IPS-NIHi11 (cell line): ENCODE measurements at places on chromosomes 6 and 20.

DNA sequence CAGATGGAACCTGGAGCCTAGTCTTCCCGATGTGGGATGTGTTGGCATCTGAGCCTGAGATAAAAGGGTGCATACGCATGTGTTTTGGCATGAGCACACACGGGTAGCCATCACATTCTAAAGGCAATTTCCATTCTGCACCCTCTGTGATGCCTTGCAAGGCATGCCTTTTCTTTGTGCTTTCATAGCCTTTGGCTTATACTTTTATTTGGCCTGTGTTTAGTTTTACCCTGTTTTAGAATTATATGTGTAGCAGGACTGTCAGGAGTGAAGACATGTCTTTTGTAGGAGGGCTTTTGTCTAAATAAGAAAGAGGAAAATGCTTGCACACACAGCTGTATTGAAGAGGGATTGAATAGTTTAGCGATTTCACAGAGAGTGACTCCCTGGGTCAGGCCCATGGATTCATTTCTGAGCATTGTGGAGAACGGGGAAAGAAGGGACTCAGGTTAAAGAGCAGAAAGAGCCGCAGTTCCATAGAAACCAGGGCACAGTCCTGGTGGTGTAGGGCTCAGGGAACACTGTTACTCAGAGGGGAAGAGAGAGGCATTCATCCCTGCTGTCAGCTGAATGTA lies 530.2 kb downstream of the DHX35 start:
- no peak for DNase-seq

DNA sequence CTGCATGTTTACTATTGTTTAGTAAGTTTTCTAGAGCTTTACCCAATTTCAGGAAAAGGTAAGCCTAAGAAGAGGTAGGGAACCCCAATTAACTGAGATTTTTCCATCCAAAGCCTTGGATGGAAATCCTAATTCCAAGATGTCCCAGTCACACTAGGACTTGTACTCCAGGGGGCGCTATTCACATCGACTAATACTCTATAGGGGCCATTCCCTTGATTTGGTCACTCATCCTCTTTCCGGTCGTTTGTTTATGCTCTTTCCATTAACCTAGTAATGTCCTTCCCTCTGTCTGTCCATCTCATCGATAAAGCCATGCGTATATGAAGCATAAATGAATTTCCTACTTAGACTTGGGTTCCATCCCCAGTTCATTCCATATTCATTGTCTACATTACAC lies 80.8 kb upstream of the FUCA2 start:
- peak; percentile 64 for DNase-seq

DNA sequence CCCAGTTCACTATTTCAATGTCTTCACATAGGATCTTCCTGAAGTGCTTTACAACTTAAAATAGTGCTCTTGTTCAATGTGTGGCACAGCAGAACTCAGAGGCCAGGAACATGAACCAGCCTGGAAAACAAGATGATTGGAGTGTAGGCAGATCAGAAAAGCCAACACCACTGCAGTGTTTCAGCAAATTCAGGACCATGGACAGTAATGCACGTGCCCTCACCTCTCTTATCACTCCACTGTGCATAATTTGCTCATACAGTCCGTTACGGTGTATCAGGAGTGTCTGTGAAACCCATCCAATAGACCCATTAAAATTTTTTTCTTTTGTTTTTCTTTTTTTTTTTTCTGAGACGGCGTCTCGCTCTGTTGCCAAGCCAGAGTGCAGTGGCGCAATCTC lies 27.6 kb upstream of the HACE1 start:
- peak; percentile 70 for DNase-seq

DNA sequence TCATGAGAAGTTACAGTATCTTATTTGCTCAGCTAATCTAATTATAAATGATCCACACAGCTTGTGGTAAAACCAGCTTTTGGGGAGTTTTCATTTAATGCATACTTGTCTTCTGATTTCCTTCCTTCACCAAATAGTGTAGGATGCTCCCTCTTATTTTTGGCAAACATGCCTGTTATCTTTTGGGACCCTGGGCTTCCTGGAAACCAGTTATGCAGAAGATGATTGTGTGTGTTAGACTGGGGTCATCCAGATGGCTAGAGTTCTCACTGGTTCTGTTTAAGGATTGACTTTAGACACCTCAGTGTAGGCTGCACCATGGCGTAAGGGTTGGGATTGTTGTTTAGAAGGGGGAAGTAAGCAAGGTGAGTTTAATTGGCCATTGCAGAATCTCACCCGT lies 61.3 kb downstream of the PTPN1 start:
- DNase-seq: no peak

- DNase-seq: peak; percentile 48
These were observed 75.0 kb downstream of the SHLD1 start for GRCh38 chr20:5825130-5825719.

DNA sequence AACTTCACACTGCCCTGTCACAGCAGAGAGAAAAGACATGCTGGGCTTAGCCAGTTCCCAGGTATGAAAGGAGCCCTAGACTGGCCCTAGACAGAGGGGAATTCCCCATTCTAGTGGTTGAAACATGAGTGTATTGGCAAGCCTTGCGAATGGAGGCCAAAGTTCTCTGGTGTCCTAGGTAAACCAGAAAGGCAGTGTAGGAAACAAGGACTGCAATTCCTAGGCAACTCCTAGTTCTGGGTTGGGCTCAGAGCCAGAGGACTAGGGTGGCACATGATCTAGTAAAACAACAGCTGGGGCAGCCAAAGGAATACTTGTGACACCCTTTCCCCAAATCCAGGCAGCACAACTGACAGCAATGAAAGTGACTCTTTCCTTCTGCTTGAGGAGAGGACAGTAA lies 265.0 kb upstream of the EPHA7 start:
- DNase-seq: no peak

- DNase-seq: peak; percentile 13
These were observed 406.2 kb upstream of the MMS22L start for GRCh38 chr6:97689078-97689754.

DNA sequence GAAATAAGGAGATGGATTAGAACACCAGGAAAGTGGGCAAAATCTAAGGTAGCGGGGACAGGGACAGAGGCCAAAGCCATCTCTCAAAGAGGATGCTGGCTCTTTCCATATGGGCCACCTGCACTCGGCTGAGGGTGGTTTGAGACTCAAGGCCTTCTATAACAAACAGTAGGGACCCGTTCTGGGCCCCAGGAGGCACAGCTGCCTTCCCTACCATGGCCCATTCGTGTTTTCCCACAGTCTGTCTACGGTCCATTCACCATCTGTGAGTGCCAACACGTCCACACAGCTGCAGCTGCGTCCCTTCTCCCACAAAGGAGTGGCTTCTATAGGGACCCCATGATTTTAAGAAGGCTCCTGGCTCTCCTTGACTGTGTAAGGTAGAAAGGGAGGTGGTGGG lies 871 bp downstream of the BANF2 start:
- no peak for DNase-seq
